Upper lobe of left lung (tissue), 6 donors: ENCODE measurements at places on chromosomes 7 and 10.
A peak's percentile ranks its signal among the peaks of the same experiment; 100 is the strongest.

GRCh38 chr10:5447056-5447455 lies 34.7 kb downstream of the NET1 start:
- H3K27me3 ChIP-seq, result no peaks in the 10 kb centered on the region
- peak overlapping the region; percentile 63 for H3K27ac ChIP-seq
- no peak for DNase-seq

DNA sequence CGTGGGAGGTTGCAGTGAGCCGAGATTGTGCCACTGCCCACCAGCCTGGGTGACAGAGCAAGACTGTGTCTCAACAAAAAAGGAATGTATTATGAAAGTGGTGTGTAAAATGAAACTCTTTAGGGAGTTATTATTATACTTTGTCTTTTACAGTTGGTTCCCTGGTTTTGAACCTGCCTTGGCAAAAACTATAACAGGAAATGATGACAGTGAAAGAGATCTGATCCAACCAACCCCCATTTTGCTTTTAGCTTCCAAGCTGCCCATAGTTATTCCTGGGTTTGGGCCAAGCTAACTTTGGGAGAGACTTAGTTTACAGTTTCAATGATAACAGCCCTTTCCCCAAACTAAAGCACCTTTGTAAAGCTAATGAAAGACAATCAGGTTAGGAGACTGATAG lies 34.1 kb upstream of the NMT2 start:
- H3K36me3 ChIP-seq, result no peaks in the 10 kb centered on the region
- H3K27ac ChIP-seq, result no peak overlapping the region
- no peak for DNase-seq
- H3K4me3 ChIP-seq, result no peak overlapping the region

DNA sequence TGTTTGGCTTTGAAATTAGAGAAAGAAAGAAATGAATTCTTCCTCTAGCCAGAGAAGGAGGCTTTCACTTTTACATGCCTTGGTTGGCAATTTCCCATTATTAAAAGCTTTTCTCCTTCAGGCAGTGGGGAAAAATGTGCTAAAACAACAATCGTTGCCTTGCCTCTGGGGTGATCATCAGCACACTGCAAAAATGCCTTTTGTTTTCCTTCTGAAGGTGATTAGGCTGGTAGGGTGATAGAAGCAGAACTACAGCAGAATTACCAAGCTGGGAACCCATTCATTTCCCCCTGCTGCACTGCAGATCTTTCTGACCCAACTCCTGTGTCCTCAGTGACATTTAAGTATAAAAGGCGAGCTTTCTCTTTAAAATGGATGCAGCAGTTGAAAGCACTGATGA lies 22.2 kb downstream of the ANK3 start:
- H3K27me3 ChIP-seq, result no peaks in the 10 kb centered on the region
- H3K4me1 ChIP-seq, result no peaks in the 10 kb centered on the region

DNA sequence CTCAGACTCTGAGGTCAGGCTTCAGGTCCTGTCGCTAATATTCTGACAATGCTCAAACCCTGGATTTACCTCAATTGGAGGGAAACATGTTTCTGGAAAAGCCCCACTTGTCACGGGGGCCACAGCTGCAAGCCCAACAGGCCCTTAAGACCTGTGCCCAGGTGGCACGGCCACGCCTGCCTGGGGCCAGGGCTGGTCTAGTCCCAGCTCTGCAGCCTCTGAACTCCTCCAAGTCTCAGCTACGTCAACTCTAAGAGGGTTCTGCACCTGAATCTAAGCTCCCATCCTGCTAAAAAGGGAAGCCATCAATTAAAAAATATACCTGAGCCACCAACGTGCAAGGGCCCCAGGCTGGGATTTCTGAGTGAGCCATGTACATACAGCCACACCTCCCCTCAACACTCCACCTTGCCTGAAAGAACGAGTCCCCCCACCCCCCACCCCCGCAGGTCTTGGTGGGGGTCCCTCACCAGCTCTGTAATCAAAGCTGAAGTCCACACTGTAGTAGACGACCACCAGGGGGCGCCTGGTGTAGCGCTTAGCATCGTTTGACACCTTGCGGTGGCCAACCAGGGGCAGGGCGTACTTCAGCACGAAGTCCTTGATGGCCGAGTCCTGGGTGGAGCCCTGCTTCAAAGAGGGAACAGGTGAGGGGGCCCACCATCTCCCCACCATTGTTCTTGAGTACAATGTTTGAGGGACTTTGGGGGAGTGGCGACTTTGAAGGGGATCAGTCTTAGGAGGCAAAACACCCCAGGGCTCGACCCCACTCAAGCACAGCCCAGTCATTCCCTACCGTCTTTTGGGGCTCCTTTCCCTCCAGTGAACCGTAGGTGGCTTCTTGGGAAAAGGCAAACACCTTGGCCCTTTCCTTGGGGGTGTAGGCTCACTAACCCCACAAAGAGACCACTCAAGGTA lies 22.6 kb downstream of the PDIA4 start:
- peaks cover 33% of the 10 kb centered on the region for H3K36me3 ChIP-seq
- H3K4me3 ChIP-seq, result no peak overlapping the region

DNA sequence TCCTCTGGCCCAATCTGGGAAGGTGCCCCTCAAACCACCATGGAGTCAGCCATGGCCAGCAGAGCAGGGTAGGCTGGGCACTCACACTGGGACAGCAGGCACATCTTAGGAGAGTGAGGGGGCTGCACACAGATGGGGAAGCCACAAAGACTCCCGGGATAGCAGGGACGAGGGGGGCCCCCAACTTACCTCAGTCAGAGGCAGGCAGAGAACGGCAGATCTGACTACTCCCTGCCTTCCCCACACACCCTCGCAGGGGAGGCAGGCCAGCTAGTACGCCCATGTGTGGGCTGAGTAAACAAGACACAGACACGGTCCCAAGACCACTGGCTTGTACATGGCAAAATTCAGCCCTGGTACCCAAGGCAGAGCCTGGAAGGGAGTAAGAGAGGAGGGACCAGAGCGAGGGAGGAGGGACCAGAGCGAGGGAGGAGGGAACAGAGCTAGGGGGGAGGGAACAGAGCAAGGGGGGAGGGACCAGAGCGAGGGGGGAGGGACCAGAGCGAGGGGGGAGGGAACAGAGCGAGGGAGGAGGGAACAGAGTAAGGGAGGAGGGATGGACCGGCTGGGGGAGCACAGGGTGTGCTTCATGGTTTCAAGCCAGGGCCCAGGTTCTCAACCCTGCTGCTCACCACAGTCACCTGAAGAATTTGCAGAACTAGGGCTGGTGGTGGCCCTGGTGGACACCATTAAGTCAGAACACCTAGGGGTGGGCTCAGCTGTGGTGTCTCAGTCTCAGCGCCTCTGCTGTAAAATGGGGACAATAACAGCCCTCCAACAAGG lies 73.8 kb downstream of the RGS10 start:
- no peak overlapping the region for H3K27ac ChIP-seq
- no peaks in the 10 kb centered on the region for H3K36me3 ChIP-seq
- H3K27me3 ChIP-seq, result no peaks in the 10 kb centered on the region

- peak overlapping the region; percentile 82 for H3K4me3 ChIP-seq
- H3K27me3 ChIP-seq, result no peaks in the 10 kb centered on the region
- H3K36me3 ChIP-seq, result no peaks in the 10 kb centered on the region
- H3K4me1 ChIP-seq, result peaks cover 43% of the 10 kb centered on the region
- DNase-seq, result no peak
- peak overlapping the region; percentile 13 for H3K27ac ChIP-seq
Observed at GRCh38 chr10:132329565-132330485, 2.2 kb upstream of the LRRC27 start.

- H3K27me3 ChIP-seq, result no peaks in the 10 kb centered on the region
- no peaks in the 10 kb centered on the region for H3K4me1 ChIP-seq
- H3K36me3 ChIP-seq, result no peaks in the 10 kb centered on the region
- H3K4me3 ChIP-seq, result no peak overlapping the region
- DNase-seq, result no peak
Observed at GRCh38 chr7:24419077-24419476, 135.1 kb downstream of the NPY start.

DNA sequence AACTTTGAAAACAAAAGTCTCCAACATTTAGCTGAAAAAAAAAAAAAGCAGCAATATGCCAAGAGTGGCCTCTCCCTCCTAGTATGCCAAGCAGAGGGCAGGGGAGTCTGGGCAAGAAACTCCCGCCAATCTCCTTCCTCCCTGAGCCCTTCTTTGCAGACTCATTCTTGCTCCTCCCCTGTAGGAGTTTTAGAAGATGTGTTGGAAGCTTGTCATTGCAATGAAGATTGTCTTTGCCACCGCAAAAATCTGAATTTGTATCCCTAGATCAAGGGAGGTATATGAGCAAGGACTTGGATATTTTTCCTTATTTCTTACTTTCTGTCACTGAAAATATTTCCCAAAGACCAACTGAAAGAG lies 2.6 kb upstream of the TNS3 start:
- no peak for DNase-seq
- no peak overlapping the region for H3K4me3 ChIP-seq
- H3K4me1 ChIP-seq, result peaks cover 29% of the 10 kb centered on the region
- H3K27me3 ChIP-seq, result no peaks in the 10 kb centered on the region

- H3K4me3 ChIP-seq, result no peak overlapping the region
- H3K27me3 ChIP-seq, result no peaks in the 10 kb centered on the region
- no peak for DNase-seq
- no peaks in the 10 kb centered on the region for H3K36me3 ChIP-seq
- H3K4me1 ChIP-seq, result no peaks in the 10 kb centered on the region
Observed at GRCh38 chr10:79017882-79018520, 50.8 kb upstream of the ZMIZ1 start.

DNA sequence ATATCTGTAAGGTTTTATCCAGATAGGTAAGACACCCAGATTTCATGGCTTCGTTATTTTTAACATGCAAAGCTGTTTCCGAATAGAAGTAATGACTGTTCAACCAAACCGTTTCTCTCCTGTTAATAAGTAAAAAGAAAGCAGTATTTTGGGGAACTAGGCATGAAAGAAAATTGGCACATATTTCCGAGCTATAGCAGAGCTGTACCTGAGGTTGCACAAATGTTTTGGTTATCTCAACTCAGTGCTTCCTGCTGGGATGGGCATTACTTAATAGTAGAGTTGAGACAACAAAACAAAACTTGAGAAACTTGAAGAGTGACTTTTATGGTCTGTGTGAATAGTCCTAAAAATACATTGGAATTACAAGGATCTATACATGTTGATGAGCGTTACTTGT lies 564.3 kb upstream of the SORCS1 start:
- H3K27ac ChIP-seq, result no peak overlapping the region
- H3K4me3 ChIP-seq, result no peak overlapping the region
- no peak for DNase-seq
- no peaks in the 10 kb centered on the region for H3K36me3 ChIP-seq
